ENCODE measurements at places on chromosomes 5 and 9.

DNA sequence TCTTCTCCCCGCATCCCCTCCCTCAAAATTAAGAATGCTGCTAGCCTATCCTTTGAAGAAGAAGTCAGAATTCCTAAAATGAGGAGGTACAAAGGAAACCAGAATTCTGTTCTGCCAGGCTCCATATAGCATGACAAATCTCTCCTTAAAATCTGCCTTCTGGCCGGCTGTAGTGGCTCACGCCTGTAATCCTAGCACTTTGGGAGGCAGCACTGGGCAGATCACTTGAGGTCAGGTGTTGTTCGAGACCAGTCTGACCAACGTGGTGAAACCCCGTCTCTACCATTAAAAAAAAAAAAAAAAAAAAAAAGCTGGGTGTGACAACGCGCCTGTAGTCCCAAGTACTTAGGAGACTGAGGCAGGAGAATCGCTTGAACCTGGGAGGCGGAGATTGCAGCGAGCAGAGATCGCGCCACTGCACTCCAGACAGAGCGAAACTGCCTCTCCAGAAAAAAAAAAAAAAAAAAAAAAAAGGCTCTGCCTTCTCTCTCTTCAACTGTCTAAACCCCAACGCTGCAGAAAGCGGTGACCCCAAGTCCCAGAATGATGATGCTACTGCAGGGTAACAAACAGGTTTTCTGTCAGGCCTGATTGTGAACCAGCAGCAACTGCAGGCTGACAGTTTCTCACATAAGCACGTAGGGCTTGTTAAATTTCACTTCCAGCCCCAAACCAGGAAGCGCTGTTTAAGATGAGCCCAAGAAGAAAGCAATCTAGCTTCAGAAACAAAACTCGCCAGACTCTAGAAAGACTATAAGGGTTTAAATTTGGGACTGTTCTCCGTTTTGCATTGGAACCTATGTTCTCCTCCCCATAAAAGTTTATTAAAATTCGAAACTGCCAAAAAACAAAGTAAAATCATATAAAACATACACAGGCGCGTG, 963 bp upstream of the CAST start:
- peak; percentile 52 for DNase-seq

DNA sequence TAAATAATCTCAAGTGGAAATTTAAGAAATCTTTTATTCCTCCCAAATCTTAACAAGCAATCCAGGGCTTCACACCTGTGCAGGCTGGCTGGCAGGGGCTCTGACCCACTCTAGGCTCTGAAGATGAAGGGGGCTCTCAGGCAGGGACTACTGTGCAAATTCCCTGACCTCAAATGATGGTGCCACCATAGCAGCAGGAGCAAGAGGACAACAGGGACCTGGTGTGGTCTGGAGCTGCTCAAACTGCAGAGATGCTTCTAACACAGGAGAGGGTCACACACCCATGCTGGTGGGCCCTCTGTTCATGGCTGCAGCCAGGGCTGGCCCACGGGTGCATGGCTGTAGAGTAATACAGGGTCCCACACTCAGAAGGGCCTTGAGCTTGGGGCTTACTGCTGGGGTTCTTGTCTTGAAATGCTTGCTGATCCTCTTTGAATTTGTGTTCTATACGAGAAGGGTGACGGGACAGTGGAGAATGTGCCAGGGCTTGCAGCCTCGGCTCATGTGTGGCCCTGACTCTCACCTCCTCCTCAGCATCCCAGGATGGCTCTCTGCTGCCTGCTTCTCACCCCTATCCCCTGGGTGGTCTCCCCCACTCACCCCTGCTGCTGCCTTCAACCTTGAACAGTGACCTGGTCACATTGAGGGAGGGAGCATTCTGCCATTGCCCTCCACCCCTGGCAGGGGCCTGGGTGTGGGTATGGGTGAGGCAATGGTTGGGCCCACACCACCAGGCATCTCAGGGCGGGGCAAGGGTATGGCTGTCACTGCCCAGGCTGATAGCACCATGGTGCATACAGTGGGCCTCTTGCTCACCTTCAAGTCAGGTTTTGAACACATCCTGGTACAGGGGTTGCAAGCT, 191.7 kb downstream of the FSTL4 start:
- DNase-seq = no peak

DNA sequence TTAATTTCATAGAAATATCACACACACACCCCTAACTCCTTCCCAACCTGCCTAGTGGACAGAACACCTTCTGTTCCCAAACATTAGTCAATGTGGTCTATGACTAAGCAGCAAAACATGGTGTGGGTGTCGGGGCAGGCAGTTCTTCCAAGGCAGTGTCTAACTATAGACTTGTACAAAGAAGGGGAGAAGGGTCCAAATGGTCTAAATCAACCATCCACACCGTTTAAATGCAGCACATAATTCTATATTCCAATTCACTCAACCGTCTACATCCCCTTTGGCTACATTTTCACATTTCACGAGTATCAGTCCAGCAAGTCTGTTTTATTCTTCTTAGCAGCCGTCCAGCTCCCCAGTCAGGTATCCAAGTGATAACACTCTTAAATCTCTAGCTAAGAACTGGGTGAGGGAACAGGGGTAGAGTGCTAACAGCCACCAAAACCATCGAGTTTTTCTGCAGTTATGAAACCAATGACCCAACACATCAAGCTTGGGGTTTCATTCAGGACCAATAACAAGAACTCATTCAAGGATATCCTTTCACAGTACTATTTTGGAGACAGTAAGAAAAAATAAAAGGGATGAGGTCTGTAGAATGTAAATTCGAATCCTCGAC, 3.3 kb downstream of the ZNF608 start:
- no peak for DNase-seq

DNA sequence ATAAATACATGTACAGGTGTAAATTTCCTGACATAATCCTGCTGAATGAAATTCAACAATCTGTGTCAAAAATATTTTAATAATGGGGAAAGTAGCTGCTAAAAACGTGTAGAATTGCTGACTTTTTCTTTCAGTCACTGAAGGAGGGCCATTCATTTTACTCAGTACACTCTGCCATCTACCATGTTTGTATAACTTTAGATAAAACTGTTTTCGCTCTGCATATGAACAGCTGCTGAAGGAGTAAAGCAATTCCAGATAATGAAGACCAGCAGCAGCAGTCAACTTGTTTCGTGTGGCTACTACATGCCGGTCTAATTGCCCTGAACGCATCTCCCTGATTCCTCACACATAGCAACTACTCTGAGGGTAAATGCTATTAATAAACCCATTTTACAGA, 380.5 kb downstream of the SPOCK1 start:
- no peak for DNase-seq

DNA sequence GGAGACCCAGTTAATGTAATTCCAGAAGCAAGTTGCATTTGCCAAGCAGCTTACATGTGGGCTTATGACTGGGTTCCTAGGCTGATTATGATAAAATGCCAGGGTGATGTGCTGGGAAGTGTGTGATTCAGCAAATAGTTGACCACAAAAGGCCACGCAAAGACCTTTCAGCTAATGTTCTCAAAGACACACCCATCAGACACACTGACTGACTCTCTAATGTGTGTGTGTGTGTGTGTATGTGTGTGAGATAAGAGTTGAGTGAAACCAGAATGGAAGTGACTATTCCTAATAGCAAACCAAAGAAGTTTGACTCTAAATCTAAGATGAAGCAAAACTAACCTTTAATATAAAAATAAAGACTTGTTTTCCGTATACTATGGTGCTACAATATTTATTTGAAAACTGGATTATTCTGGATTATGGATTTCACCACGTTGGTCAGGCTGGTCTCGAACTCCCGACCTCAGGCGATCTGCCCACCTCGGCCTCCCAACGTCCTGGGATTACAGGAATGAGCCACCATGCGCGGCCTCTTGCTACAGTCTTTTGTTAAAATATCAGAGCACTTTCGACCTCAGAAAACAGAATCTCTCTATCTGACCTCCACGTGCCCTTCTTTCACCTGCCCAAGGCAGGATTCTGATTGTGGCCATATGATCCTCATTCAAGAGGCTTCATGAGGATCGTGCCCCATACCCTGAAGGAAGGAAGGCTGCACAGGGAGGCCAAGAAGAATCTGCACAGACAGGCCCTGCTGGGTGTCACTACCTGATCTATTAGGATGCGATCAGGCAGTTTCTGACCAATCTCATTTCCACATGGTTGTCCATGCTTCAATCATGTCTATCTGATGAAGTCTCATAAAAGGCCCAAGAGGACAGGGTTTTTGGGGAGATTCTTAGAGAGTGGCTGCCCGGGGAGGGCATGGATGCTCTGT, 75.6 kb downstream of the USP20 start:
- DNase-seq = no peak

GRCh38 chr5:83092619-83093018, 15.3 kb downstream of the XRCC4 start:
- DNase-seq = no peak

DNA sequence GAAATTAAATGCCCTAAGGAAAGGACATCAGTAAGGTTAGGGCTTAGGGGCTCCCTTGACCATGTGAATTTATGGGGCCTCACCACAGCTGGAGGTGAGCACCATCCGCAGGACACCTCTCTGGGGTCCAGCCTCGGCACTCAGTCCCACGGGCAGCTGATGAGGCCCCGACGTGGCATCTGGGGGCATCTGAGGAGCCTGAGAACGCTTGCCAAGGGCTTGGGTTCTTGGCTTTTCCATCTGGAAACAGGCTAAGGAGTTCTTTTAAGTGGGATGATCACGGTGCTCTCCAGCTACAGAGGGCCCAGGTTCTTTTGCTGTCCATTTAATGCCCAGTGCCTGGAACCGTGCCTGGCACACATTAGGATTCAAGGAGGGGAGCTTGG, 3.6 kb downstream of the NKX2-5 start:
- DNase-seq = no peak

DNA sequence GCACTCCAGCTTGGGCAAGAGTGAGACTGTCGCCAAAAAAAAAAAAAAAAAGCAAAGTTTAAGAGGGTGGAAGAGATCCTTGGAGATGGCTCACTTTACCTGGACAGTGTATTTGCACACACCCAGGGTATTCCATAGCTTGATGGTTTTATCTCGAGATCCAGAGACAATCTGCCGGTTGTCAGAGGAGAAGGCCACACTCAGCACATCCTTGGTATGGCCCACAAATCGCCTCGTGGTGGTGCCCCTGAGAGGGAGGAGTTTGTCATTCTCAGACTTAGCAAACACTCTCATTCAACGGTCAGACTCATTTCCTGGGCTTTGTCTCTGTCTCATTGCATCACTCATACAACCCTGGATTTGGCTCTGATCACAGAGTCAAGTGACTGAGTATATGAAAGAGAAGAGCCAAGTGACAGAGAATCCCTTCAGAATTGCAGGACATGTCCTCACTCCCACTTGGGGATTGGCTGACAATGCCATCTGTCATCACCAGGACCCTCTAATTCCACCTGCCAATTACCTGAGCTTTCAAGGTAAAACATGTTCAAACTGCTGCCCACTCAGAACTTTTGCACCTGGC, 2.2 kb downstream of the RACK1 start:
- DNase-seq = no peak

DNA sequence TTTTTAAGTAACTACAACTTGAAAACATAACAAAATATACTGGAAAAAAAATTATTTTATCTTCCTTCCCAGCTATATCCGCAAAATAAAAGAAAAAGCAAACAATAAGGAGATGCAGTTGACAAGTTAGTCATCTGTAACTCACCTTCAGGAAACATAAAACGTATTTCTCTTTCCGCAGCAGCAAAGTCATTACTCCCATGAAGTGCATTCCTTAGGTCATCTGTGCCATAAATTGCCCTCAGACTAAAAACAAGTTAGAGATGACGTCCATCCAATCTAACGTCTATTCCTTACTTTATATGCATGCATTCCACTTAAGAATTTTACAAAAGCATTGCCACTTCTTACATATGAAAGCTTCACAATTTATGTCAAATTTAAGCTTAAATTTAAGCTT, 10.9 kb downstream of the NME5 start:
- no peak for DNase-seq

- no peak for DNase-seq
These were observed 662.2 kb upstream of the ZNF608 start for GRCh38 chr5:125408448-125409233.

GRCh38 chr9:1759771-1760300, 255.3 kb upstream of the SMARCA2 start:
- DNase-seq = no peak

DNA sequence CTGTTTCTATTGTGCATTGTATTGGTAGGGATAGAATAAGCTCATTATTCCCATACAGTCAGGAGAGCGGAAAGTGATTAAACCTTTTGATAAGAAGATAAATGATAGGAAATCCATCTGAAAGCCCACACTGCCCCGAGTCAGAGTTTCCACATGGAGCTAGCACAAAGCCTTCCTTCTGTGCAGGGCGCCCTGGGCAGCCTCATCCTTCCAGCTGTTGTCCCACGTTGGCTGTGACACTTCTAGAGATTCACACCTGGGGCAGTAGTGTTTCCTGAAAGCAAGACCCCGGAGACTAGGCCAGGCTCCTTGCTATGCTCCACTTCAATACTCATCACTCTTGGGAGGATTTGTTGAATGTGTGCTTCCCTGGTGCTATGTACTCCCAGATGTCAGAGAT, 172.4 kb downstream of the SEMA6A start:
- no peak for DNase-seq

GRCh38 chr5:100772006-100772405, 131.1 kb downstream of the ST8SIA4 start:
- no peak for DNase-seq

- no peak for DNase-seq
These were observed 143.9 kb upstream of the ZNF366 start for GRCh38 chr5:72651109-72651508.

GRCh38 chr9:136546697-136547501, 1.1 kb upstream of the NOTCH1 start:
- peak; percentile 49 for DNase-seq

DNA sequence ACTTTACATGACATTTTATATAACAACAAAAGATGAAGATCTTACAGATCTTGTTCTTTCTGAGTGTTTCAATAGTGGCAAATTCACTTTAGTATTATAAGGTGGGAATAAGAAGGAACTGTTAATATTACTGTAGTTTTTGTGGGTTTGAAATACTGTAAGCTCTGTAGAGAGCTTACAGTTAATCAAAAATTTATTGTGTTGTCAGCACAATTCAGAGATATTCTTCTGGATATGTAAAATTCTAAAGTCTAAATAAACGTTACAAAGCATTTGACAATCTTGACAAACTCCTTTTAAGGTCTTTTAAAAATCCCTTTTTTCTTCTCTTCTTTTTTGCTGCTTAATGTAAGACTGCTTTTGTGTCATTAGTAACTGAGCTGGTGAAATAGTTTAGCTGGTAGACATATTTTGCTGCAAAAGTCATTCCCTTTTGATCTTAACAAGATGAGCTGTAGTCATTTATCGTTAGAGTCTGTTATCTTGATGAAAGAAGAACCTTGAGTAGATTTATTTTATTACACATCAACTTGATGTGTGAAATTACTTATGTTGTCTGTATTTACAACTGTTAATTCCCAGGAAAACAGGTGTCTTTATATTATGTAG, 186.0 kb downstream of the WDR70 start:
- DNase-seq = no peak

GRCh38 chr9:95096807-95097206, 220.7 kb downstream of the FANCC start:
- DNase-seq = no peak

- no peak for DNase-seq
These were observed 244.4 kb downstream of the RFX3 start for GRCh38 chr9:3281399-3281798.

Data from activated T-cell treated with anti-CD3 and anti-CD28 coated beads, Interleukin-2, amount 50 U/mL, for 1 hour (primary cell).